ENCODE measurements at places on chromosomes 1 and 21.

GRCh38 chr1:68273530-68273929, 41.2 kb upstream of the WLS start:
- DNase-seq: no peak

- DNase-seq: no peak
Observed at GRCh38 chr21:40191196-40191595, 324.0 kb downstream of the PCP4 start.

DNA sequence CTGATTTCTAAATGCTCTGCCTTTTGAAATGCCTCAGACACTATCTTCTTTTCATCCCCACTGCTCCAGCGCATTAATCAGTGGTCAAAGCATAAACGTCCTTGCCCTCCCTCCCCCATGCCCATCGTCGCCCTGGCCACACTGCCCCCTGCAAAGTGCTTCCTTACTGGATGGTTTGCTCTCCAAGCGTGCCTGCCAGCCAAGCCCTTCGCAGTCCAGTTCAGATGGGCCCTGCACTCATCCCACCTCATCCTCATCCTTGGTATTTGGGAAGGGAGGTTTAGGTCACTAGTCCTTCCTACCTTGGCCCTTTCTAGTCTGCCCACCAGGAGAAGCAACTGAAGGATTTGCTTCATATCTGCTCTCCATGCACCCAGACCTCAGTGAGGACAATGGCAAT, 3.1 kb downstream of the GJA4 start:
- no peak for DNase-seq

DNA sequence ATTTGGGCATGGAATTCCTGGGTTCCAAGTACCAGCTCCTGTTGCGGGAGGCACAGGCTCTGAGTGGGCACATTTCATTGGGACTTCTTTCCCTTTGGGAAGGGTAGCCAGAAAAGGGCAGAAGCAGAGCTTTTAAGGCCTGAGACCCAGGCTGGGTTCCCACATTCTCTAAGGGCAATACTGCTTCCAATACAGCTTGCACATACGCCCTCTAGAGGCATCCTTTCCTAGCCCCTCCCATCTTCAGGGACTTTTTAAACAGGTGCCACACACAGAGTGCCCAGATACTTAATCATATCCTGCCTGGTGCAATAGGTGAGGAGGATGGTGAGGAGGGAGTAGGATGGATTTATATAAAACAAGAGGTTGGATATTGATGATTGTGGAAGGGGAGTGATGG, 5.7 kb downstream of the GPR88 start:
- DNase-seq: no peak

- DNase-seq: no peak
Observed at GRCh38 chr1:243926803-243927245, 76.8 kb upstream of the AKT3 start.

Data from vagina (tissue), 2 donors.